HCT116 (cell line): ENCODE measurements at places on chromosomes 12 and 14. TPM values are rescaled to one million over a fixed set of nuclear protein-coding genes. Genes with fewer than 3 reads are reported as not detected.

DNA sequence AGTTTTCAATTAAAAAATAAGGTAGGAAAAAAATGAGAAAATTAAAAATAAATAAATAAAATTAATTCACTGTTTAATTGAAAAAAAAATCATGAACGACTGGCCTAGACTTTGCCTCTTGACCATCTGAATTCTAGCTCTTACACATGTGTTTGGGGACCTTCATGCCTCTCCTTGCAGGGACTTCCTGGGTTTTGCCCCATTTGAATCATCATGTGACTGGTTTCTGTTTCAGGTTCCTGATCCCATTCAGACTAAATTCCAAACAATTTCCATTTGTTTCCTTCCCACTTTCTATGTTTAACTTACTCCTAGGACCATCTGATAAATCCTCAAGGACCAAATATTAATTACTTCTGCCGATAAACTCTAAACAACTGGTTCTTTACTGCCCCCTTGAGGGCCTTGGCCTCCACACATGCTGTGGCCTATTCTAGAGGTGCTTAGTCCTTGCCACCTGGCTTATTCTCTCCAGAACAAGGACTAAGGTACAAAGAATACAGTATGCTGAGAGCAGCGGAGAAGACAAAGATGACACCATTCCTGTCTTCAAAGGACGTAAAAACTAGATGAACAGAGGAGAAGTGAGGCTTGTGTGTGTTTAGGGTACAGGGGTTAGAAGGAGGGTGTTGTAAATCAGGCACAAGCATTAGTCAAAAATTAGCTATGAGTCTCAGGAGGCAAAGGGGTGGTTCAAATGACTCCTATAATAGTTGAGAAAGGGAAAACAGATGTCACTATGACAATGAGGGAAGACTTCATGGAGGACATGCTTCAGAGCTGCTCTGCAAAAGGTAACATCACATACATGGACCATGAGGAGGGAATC is 125.8 kb upstream of the AVPR1A start:
- H3K27me3 ChIP-seq = no peaks in the 10 kb centered on the region
- no peak overlapping the region for H3K27ac ChIP-seq
- no peaks in the 10 kb centered on the region for H3K4me1 ChIP-seq
- no peaks in the 10 kb centered on the region for H3K36me3 ChIP-seq
- DNase-seq = peak; percentile 61

DNA sequence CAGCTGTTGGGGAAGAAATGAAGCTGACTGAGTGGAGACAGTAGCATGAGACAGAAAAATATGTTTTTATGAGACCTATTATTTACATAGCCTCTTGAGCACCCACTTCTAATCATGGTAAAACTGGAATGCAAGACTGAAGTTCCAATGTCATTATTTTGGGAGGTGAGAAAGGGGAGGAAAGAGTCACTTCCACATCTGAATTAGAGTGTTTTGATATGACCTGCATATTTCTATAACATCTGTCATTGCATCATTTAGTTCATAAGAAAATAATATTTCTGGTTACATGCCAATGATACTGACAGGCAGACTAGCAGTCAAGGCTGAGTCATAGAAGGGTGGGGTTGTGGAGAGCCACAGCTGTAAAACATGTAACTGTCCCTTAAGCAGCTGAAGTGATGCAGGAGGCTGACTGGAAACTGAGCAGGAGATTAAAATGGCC is 26.7 kb downstream of the NTN4 start:
- DNase-seq = peak; percentile 52
- no peaks in the 10 kb centered on the region for H3K27me3 ChIP-seq
- H3K27ac ChIP-seq = no peak overlapping the region
- H3K4me1 ChIP-seq = peaks cover 20% of the 10 kb centered on the region
- no peaks in the 10 kb centered on the region for H3K36me3 ChIP-seq
- no peak overlapping the region for H3K4me3 ChIP-seq

ATF1 gene
- 48.8 TPM for total RNA-seq

- H3K36me3 ChIP-seq = no peaks in the 10 kb centered on the region
- H3K4me3 ChIP-seq = no peak overlapping the region
- DNase-seq = no peak
Measured at GRCh38 chr12:116213014-116213413, 64.5 kb downstream of the MED13L start.

LMNTD1 gene
- total RNA-seq = not detected

TAS2R9 gene
- not detected for total RNA-seq

- no peaks in the 10 kb centered on the region; the same call in none of the 2 replicates for H3K27me3 ChIP-seq
- H3K27ac ChIP-seq = no peak overlapping the region
- H3K4me1 ChIP-seq = no peaks in the 10 kb centered on the region
- H3K4me3 ChIP-seq = no peak overlapping the region
Measured at GRCh38 chr12:103392722-103393121, 103.0 kb downstream of the C12orf42 start.

GRCh38 chr14:27881646-27882045 is 884.9 kb upstream of the FOXG1 start:
- no peak overlapping the region for H3K27ac ChIP-seq
- H3K36me3 ChIP-seq = no peaks in the 10 kb centered on the region
- H3K4me3 ChIP-seq = no peak overlapping the region
- H3K4me1 ChIP-seq = no peaks in the 10 kb centered on the region
- H3K27me3 ChIP-seq = no peaks in the 10 kb centered on the region

SLC2A14 gene
- total RNA-seq = not detected

DNA sequence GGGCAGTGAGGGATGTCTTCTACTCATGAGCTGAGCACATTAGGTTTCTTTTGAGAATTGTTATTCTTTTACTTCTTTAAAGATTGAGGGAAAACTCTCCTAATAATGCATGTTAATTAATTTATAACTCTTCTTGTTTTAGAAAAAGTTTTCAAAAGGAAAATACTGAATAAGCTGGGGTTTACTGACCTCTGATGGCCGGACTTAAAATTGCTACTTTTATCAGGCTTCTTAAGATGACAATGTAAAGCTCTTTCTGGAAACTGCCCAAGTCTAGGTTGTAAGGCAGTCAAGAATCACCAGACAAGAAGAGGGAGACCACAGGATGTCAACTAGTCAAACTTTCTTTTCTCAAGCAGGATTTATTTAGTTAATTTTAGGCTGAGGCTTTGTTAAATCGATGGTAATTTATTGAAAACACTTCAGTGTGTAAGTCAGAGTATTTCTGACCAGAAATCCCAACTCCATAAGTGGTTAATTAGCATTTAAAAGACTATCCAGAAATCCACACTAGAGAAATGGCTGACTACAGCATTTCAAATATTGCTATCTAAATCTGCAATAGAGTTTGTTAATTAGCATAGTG is 82.1 kb downstream of the AVPR1A start:
- no peaks in the 10 kb centered on the region for H3K36me3 ChIP-seq
- H3K4me1 ChIP-seq = no peaks in the 10 kb centered on the region
- no peaks in the 10 kb centered on the region for H3K27me3 ChIP-seq
- H3K27ac ChIP-seq = no peak overlapping the region

DNA sequence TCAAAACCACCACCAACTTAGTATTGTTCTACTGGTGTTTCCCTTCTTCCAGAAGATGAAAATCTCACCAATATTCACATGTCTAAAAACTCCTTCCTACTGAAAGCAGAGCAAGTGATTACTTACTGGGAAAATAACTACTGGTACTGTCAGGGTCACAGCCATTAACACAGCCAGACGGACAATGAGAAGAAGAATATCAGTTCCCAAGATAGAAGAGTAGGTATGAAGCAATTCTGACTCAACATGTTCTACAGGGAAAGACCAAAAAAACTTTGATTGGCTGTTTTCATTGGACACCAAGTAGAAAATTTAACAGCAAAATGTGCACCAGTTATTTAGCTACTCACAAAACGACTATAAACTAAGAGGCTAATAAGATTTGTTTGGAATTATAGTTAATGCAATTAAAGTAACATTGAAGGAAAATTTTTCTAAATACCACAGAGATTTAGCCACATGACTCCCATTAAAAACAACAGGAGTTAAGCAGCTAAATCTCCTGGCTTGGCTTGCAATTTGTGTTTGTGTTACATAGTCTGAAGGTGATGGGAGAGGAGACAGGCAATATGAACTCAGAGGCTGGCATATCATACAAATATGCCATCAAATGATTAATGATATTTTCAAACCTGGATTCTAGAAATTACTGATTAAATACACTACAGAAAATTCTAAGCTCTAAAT is 9.5 kb downstream of the SLC38A2 start:
- DNase-seq = no peak
- H3K27ac ChIP-seq = no peak overlapping the region
- peaks cover 85% of the 10 kb centered on the region for H3K36me3 ChIP-seq
- no peaks in the 10 kb centered on the region for H3K27me3 ChIP-seq

DNA sequence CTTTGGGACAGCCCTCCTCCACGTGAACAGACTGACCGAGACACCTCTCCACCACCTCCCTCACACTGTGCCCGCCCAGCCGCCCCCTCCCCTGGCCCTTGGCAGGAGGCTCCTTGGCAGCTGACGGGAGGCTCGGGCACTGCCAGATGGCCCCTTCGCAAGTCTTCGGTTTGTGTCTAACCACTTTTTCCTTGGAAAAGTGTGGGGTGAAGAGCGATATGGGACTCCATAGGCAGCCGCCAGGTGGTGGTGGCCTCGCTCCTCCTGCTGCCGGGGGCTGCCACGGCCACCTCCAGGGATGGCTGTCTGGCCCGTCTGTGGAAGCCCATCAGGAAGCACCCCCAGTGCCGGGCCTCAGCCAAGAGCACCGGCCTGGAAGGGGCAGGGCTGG is 58.7 kb downstream of the LRCOL1 start:
- no peaks in the 10 kb centered on the region for H3K36me3 ChIP-seq
- DNase-seq = no peak
- H3K27me3 ChIP-seq = no peaks in the 10 kb centered on the region
- no peak overlapping the region for H3K27ac ChIP-seq
- H3K4me1 ChIP-seq = peaks cover 9% of the 10 kb centered on the region

DNA sequence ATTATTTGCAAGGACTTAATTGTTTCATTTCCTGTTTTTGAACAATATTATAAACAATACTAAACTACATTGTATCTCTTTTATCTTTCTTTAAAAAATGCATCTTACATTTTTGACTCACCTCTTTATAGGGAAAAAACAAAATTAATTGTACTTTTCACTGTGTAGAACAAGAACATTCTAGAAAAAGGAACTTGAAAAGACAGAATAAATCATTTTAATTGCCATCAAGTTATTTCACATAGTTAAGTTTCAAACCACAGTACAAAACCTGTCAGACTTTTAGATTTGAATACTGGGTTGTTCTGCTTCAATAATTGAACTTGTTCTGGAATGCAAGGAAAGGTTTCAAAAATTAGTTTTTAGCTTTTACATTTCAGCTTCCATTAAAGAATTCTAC is 50.0 kb downstream of the SLC38A6 start:
- no peaks in the 10 kb centered on the region for H3K27me3 ChIP-seq
- H3K4me1 ChIP-seq = no peaks in the 10 kb centered on the region
- H3K27ac ChIP-seq = no peak overlapping the region
- no peak overlapping the region for H3K4me3 ChIP-seq
- no peak for DNase-seq
- H3K36me3 ChIP-seq = no peaks in the 10 kb centered on the region

MEG3 gene
- total RNA-seq = 2.5 TPM

GRCh38 chr12:14564336-14564959 is 3.2 kb downstream of the PLBD1 start:
- DNase-seq = no peak
- no peak overlapping the region for H3K4me3 ChIP-seq
- H3K4me1 ChIP-seq = no peaks in the 10 kb centered on the region
- H3K36me3 ChIP-seq = no peaks in the 10 kb centered on the region

GRCh38 chr14:86430853-86431252 is 900.9 kb downstream of the FLRT2 start:
- no peak overlapping the region for H3K4me3 ChIP-seq
- H3K27me3 ChIP-seq = no peaks in the 10 kb centered on the region
- no peaks in the 10 kb centered on the region for H3K36me3 ChIP-seq
- DNase-seq = no peak
- H3K4me1 ChIP-seq = no peaks in the 10 kb centered on the region

- H3K27me3 ChIP-seq = no peaks in the 10 kb centered on the region
- DNase-seq = no peak
- peaks cover 12% of the 10 kb centered on the region for H3K36me3 ChIP-seq
- no peak overlapping the region for H3K27ac ChIP-seq
- no peak overlapping the region for H3K4me3 ChIP-seq
Measured at GRCh38 chr12:109991586-109991985, 4.6 kb downstream of the GIT2 start.

LRRC10 gene
- not detected for total RNA-seq

DNA sequence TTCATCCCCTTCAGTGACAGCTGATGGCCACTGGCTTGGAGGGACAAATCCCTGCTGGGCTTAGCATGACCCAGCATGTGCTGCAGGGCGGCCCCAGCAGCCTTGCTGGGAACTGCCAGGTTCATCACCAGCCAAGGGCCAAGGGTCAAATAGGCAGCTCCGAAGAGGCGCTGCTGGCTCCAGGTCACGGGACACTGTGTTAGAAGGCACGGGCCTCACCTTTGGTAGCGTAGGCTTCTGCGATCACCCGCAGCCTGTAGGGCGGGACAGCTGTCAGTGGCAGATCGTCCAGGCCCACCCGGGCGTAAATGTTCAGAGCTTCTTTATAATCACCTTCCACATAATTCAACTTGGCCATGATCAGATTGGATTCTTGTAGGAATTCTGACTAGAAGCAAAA is 35.7 kb downstream of the TTC7B start:
- DNase-seq = no peak
- no peak overlapping the region for H3K4me3 ChIP-seq
- no peaks in the 10 kb centered on the region for H3K27me3 ChIP-seq
- no peaks in the 10 kb centered on the region; the same call in 1 of the 2 replicates for H3K36me3 ChIP-seq

SPIC gene
- not detected for total RNA-seq

GRCh38 chr14:92556255-92556741 is 42.7 kb downstream of the RIN3 start:
- H3K4me3 ChIP-seq = no peak overlapping the region
- no peak overlapping the region for H3K27ac ChIP-seq
- no peak for DNase-seq
- H3K27me3 ChIP-seq = no peaks in the 10 kb centered on the region

- peaks cover 6% of the 10 kb centered on the region; the same call in 1 of the 2 replicates for H3K4me1 ChIP-seq
- H3K36me3 ChIP-seq = no peaks in the 10 kb centered on the region
- no peaks in the 10 kb centered on the region for H3K27me3 ChIP-seq
- no peak overlapping the region for H3K4me3 ChIP-seq
- no peak overlapping the region for H3K27ac ChIP-seq
Measured at GRCh38 chr14:105531088-105531893, 4.9 kb downstream of the TMEM121 start.

SPATA7 gene
- total RNA-seq = 6.2 TPM

DNA sequence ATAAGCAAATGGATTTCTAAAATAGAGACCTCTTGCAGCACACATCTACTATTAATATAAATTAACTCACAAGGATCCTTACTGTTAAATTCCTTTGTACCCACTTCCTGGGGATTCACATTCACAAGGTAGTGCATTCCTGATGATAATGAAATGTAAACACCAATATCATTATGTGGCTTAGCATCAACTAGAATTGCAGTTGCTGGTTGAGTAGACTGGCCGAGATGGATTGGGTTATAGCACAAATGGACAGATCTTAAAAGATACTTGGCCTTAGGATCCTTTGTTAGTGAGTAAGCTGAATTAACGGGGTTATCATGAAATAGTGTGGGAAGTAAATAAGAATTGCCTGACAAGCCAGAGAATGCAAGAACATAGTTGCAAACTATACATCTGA is 369.1 kb downstream of the AEBP2 start:
- no peaks in the 10 kb centered on the region for H3K27me3 ChIP-seq
- DNase-seq = no peak
- H3K4me3 ChIP-seq = no peak overlapping the region
- no peaks in the 10 kb centered on the region for H3K36me3 ChIP-seq
- H3K4me1 ChIP-seq = no peaks in the 10 kb centered on the region

- no peak for DNase-seq
- no peaks in the 10 kb centered on the region for H3K36me3 ChIP-seq
- H3K4me1 ChIP-seq = no peaks in the 10 kb centered on the region
- H3K4me3 ChIP-seq = no peak overlapping the region
Measured at GRCh38 chr12:15356951-15357364, 34.6 kb downstream of the PTPRO start.
